A172 (cell line): ENCODE measurements at places on chromosomes 12 and 14. TPM values are rescaled to one million over a fixed set of nuclear protein-coding genes. Genes with fewer than 3 reads are reported as not detected.

GRCh38 chr12:51320695-51321320 lies 3.2 kb downstream of the BIN2 start:
- DNase-seq, result peak; percentile 27

- peak; percentile 18 for DNase-seq
Observed at GRCh38 chr12:75452675-75453330, 27.8 kb upstream of the GLIPR1 start.

GRCh38 chr14:81837304-81837703 lies 303.7 kb upstream of the SEL1L start:
- no peak for DNase-seq

Gene CISTR
- not detected in 2 replicates for total RNA-seq

Gene P2RX2
- not detected in 2 replicates for total RNA-seq

Gene RAP1B
- 366 and 414 TPM in 2 replicates for total RNA-seq

Gene NR1H4
- 0.17 and 0.53 TPM in 2 replicates for total RNA-seq
